Activated T-helper 1 cell treated with anti-CD3 and anti-CD28 coated beads, Interleukin-2, amount 50 U/mL, for 16 hours (primary cell): ENCODE measurements at places on chromosomes 11 and 22.

GRCh38 chr22:46043816-46044620 is 67.1 kb upstream of the WNT7B start:
- DNase-seq, result no peak

DNA sequence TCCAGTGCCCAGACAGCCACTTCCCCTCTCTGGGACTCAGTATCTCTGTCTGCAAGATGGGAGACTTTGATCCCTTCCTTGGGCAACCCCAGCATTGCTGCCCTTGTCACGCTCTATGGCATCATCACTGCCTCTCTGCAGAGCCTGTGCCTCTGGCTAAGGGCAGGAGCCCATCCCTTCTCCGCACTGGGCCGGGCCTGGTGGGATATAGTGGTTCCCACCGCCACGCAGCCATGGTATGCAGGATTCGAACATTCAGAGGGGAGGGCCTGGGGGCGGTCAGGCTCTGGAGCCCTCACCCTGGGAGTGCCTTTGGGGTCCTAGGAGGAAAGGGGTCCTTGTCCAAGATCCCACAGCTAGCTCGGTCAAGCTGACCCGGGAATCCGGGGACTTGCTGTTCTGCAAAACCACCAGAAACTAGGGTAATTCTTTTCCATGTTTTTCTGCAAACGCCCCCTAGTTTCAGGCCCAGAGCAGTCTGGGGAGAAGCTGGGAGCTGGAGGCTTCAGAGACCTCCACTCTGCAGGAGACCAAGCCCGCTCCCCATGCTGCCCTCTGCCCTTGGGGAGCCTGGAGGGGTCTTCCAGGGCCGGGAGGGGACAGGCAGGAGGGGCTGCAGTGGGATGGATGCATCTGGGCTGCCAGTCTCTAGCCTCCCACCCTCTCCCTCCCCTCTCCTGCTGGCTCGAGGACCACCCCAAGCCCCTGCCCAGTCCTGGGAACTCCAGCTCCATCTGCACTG is 24.4 kb upstream of the CBX7 start:
- no peak for DNase-seq

- no peak for DNase-seq
These were observed 1074.3 kb upstream of the TENM4 start for GRCh38 chr11:80515097-80515496.

- no peak for DNase-seq
These were observed 8.1 kb upstream of the DGKZ start for GRCh38 chr11:46338988-46339666.

- DNase-seq, result no peak
These were observed 236.6 kb downstream of the GRIK4 start for GRCh38 chr11:120747850-120748814.

DNA sequence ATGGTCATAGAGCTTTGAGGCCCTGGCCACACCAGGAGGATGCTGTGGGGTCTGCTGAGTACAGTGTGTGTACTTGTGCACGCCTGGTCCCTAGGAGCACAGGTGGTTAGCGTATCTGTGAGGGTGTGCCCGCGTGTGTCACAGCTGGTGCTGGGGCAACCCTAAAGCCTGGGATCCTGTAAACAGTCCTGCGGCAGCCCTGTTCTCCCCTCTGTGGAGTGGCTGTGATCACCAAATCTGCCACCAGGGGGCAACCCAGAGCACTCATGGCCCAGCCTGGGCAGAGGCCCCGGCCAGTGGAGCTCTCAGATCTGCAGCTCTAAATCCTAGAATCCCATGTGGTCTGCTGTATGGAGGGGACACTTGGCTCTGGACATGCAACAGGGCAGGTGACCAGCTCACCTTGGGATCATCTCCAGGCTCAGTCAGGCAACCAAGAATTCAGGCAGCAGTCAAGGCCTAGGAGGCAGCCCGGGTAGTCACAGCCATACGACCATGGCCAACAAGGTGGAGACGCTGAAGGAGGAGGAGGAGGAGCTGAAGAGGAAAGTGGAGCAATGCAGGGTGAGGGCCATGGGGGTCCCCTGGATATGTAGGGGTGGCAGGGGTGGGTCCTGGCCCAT is 3.9 kb downstream of the SH3BP1 start:
- DNase-seq, result peak; percentile 75

DNA sequence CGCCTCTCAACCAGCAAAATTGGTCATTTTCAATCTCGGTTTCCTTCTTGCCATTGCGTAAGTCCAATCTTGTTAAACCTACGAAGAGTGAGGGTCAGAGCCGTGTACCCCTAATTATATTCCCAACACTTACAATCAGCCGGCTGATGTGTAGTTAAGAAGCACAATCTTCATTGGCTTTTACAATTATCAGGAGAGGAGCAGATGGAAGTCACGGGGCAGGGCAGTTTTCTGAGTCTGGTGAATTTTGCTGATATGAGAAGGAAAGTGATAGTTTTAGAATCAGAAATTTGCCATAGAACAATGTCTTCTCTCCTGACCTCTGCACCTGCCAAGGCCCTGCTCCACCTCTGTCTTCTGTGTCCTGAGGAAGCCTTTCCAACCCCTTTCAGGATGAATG is 35.0 kb upstream of the ATXN10 start:
- DNase-seq, result no peak

DNA sequence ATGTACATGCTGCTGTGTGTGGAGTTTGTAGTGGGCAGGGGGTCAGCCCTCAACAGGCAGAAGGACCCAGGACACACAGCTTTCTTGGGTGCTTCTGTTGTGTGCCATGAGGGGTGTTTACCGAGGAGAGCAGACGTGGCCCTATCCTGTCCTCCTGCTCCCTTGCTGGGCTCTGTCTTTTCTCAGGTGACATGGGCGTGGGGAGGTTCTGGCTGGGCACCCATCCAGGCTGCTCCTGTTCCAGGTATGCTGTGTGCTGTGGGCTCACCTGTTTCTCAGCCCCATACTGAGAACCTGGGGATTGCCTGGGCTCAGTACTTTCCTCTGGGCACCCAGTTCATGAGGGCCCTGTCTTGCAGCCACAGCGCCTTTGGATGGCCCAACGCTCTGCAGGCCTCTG is 23.3 kb downstream of the MICALL1 start:
- no peak for DNase-seq

GRCh38 chr11:129286813-129287212 is 88.8 kb upstream of the BARX2 start:
- no peak for DNase-seq

DNA sequence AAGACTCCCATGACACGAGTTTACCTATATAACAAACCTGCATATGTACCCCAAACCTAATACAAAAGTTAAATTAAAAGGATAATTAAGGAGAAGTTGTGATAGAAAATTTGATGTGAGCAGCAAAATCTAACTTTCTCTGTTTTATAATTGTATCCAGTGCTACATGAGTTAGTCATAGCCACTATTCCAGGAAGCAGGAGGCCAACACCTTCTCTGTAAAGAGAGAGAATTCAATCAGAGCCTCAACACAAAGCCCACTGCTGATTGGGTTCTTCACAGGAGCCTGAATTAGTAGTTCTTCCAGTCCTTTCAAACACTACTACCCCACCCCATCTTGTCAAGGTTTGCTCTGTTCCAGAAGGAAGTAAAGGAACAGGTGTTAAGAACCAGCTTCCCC is 84.2 kb downstream of the BLID start:
- no peak for DNase-seq

DNA sequence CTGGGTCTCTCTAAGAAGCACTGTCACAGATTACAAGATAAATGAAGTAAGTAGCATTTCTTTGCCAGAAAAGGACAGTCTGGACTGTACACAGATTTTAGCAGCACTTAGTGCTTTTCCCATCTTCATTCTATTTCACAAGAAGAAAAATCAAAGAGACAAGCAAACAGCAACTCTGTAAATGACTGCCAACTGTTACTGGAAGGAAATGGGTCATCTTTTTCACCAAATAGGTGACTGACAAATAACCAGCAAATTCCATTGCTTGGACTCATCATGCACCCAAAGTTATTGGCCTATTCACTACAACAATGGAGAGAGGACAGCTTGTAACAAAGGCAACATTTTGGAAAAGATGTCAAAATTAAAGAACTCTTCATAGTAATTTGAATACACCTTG is 28.9 kb upstream of the CARD18 start:
- no peak for DNase-seq

GRCh38 chr11:74636630-74637184 is 44.3 kb downstream of the POLD3 start:
- DNase-seq, result no peak

DNA sequence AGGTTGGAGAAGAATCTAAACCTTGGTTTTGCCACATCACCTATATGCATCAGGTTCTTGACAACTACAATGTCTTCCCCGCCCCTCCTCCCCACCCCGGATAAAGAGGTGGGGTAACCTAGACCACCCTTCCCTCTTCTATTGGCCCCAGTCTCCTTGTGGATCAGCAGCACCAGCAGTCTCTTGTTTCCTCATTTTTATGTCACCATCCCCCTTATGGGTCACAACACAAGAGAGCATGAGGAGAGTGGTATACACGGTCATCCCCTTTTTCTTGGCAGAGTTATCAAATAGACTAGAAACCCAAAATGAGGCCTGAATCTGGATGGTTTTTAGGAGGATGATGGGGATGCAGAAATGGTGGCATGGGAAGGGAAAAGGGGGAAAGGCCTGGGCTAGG is 1.2 kb downstream of the MS4A4E start:
- no peak for DNase-seq

- DNase-seq, result no peak
These were observed 4.5 kb upstream of the RHOG start for GRCh38 chr11:3845246-3845645.

- DNase-seq, result no peak
These were observed 17.9 kb upstream of the B4GALNT4 start for GRCh38 chr11:351411-351810.

- no peak for DNase-seq
These were observed 662.6 kb downstream of the NTM start for GRCh38 chr11:132033051-132033450.

DNA sequence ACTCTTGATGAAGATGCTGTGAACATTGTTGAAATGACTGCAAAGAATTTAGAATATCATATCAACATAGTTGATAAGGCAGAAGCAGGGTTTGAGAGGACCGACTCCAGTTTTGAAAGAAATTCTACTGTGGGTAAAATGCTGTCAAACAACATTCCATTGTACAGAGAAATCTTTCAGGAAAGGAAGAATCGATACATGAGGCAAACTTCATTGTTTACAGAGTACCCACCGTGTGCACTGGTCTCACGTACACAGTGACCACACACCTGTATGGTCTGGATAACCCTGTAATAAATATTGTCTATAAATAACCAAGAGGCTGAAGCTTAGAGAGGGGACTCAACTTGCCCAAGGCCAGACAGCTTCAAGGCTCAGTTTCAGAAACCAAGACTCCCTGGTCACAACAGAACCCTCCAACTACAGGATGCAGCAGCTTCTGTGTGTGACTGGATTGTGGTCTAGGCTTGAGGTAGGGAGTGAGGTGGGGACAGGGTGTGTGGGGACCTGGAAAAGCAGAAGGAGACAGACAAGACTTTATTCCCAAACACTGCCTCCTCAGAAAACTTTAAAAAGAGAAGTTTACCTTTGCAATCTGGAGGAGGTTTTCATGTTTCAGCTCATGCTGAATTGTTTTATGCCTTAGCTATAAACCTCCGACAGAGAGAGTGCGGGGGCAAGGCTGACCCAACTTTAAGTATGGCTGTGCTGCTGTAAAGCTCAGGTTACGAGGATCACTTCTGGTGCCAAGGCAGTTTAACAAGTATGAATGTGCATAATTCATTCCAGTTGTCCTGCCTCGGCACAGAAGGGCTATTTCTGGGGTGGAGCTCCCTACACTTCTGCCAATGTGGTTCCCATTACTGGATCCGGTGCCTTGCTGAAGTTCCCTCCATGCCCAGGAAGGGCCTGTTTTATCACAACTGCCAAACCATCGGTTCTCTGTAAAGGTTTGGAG is 372.6 kb upstream of the NARS2 start:
- no peak for DNase-seq

- DNase-seq, result no peak
These were observed at the start of gene P4HA3 for GRCh38 chr11:74311352-74311926. Gene P4HA3 (minus strand): TSS chr11:74311640. CDS start chr11:74311611, 29 bp downstream.

DNA sequence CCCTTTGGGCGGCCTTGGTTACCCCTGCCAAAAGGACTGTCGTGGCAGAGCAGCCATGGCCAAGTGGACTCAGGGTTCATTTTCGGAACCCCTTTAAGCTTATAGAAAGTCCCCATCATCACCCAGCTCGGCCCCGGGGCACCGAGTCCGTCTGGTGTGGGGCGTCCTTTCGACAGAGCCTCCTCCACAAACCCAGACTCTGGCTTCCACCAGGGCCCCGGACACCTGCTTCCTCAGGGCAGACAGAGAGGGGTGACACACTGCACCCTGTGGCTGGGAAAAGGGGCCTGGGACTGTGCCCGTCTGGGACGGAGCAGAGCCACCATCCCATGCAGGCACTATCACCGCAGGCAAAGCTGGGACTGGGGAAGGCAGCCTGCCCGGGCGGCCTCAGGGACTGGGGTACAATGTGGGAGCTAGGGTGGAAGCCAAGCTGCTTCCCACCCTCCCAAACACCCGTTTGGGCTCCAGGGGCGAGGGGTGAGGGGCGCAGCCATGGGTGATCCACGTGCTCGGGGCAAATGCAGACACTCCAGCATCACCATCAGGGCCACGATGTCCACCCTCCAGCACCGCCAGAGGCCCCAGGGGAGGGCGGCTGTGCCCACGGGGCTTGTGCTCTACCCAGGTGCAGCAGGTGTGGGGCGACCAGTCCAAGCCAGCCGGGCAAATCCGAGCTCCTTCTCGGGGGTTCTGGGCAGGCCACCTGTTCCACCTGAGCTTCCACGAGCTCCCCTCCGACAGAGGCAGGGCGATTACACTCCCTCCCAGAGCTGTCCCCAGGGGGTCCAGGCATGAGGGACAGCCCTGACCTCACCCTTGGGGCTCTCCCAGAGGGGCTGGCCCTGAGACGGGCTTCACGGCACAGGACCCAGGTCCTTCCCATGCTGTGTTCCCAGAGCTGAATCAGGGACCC is 11.7 kb upstream of the MRPL23 start:
- DNase-seq, result no peak

GRCh38 chr11:62399878-62400266 is 19.0 kb upstream of the SCGB1A1 start:
- no peak for DNase-seq

DNA sequence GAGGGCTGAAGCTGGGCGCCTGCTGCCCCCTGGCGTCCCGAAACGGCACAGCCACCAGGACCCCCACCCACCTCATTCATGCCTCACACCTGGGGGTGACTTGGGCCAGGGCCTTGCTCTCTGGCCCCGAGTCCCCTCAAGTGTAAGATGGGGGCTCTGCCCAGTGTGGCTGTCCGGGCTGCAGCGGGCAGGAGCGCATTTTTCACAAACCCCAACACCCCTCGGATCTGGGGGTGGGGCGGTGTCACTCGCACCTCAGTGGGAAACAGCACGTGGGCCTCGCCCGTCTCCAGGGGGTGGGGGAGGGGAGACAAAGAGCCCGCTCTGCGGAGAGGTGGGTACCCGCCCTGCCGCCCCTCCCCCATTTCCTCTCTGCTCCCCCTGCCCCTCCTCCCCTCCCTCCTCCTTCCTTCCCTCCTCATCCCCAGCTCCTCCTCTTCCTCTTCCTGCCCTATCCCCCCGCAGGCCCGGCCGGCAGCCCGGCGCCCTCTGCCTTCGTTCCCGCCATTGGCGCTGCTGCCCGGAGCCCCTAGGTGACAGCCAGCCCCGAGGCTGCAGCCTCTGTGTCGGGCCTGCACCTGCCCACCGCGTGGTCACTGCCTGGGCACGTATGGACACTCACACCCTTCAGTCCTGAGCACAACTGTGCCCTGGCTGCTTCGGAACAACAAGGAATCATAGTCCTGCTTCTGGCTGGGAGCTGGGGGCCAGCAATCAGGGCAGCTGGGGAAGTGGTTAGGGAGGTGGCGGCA is 6.8 kb upstream of the CDKN1C start:
- peak; percentile 26 for DNase-seq

- DNase-seq, result no peak
These were observed 8.3 kb downstream of the NDUFV1 start for GRCh38 chr11:67614730-67615714.
